ENCODE measurements at places on chromosomes 12 and 14.
A peak's percentile ranks its signal among the peaks of the same experiment; 100 is the strongest.

- H3K27ac ChIP-seq: no peak overlapping the region
- no peaks in the 10 kb centered on the region for H3K36me3 ChIP-seq
- H3K27me3 ChIP-seq: no peaks in the 10 kb centered on the region
- H3K4me1 ChIP-seq: no peaks in the 10 kb centered on the region
- no peak overlapping the region for H3K4me3 ChIP-seq
Measured at GRCh38 chr14:96925422-96925821, 128.2 kb downstream of the VRK1 start.

DNA sequence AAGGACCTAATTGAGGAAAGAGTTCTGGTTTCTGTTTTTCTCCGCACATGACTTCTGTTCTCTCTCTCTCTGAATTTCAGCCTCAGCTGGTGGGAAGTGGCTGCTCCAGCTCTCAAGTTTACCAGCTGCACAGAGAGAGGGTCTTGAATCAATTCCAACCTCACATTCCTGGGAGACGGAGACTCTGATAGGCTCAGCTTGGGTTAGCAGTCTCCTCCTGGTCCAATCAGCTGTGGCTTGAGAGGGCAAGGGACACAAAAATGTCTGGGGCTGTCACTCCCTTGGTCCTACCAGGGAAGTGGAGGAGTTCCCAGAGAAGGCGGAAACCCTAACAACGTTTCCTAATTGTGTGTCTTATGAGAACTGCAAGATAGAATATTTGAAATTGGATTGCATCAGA is 7.0 kb downstream of the CCDC63 start:
- H3K4me1 ChIP-seq: no peaks in the 10 kb centered on the region
- H3K27me3 ChIP-seq: no peaks in the 10 kb centered on the region
- DNase-seq: no peak
- H3K4me3 ChIP-seq: no peak overlapping the region
- H3K27ac ChIP-seq: no peak overlapping the region
- no peaks in the 10 kb centered on the region for H3K36me3 ChIP-seq

GRCh38 chr12:113392520-113392919 is 11.2 kb downstream of the SDS start:
- no peaks in the 10 kb centered on the region for H3K36me3 ChIP-seq
- no peaks in the 10 kb centered on the region for H3K4me1 ChIP-seq

DNA sequence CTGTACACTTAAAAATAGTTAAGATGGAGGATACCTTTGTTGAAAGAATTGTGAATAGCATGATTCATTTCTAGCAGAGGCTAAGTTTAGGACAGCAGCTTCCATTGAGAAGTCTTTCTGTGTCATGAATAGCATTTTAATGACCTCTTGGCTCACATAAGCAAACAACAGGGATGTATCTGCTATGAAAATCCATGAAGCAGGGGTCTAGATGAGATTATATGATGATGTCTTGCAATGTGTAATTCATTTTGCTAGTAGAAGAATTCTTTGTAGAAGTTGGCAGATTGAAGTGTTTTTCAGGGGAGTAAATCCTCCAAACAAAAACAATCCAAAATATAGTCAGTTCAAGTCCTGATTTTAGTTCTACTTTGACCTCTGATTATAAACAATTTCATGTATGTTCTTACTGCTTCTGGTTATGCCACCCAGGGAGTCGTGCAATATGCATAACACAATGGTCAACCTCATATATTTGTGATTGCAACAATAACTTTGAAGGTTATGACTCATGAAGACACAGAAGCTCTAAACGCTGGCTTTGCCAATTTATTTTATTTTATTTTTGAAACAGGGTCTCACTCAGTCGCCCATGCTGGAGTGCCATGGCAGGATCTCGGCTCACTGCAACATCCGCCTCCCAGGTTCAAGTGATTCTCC is 6.9 kb upstream of the RD3L start:
- no peaks in the 10 kb centered on the region for H3K27me3 ChIP-seq
- no peak overlapping the region for H3K27ac ChIP-seq
- no peaks in the 10 kb centered on the region for H3K4me1 ChIP-seq
- no peak for DNase-seq
- no peaks in the 10 kb centered on the region for H3K36me3 ChIP-seq

DNA sequence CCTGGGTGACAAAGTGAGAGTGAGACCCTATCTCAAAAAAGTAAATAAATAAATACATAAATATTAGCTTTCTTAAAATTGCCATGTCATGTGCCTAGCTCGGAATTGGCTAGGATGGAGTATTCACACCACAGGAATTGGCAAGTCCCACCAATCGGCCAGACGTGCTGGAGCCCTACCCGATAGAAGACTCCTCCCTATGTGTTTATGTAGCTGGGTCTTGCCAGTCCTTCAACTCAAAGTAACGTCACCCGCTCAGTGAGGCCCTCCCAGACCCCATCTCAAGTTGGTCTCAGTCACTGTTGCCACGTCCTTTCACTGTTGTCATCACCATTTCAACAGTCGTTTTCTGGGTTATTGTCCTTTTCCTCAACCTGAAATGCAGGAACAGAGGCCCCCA is 20.2 kb downstream of the VRTN start:
- no peaks in the 10 kb centered on the region for H3K4me1 ChIP-seq
- no peak overlapping the region for H3K27ac ChIP-seq
- H3K4me3 ChIP-seq: no peak overlapping the region
- no peak for DNase-seq
- H3K27me3 ChIP-seq: no peaks in the 10 kb centered on the region

GRCh38 chr12:119808441-119808840 is 68.7 kb downstream of the CIT start:
- H3K4me3 ChIP-seq: no peak overlapping the region
- H3K27me3 ChIP-seq: no peaks in the 10 kb centered on the region
- H3K27ac ChIP-seq: no peak overlapping the region
- no peak for DNase-seq
- no peaks in the 10 kb centered on the region for H3K4me1 ChIP-seq

- no peak overlapping the region for H3K27ac ChIP-seq
- H3K36me3 ChIP-seq: peaks cover 21% of the 10 kb centered on the region
- peaks cover 40% of the 10 kb centered on the region for H3K27me3 ChIP-seq
- no peak for DNase-seq
- peaks cover 56% of the 10 kb centered on the region for H3K4me1 ChIP-seq
Measured at GRCh38 chr12:57236925-57237595, 7.5 kb downstream of the SHMT2 start.

DNA sequence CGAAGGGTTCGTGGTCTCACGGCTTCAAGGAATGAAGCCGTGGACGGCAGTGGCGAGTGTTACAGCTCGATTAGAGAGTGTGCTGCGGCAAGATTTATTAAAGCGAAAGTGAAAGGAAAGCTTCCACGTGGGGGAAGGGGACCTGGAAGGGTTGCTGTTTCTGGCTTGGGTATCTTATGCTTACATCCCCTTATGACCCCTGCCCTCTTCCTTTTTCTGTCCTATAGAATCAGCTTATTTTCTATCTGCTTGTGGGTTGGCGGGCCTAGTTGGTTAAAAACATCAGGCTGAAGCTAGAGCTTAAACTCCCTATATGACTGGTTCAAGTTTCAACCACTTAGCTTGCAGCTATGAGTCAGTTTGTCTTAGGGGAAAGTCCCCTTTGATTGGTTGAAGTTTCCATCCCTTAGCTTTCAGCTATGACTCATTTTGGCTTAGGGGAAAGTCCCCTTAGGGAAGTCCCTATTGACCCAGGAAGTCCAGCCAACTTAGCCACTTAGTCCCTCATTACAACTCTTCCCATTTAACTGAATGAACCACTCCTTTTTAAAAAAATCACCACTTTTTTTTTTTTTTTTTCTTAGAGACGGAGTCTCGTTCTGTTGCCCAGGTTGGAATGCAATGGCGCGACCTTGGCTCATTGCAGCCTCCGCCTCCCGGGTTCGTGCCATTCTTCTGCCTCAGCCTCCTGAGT is 1494.7 kb upstream of the TMEM132C start:
- peak overlapping the region; percentile 60 for H3K27ac ChIP-seq
- H3K4me3 ChIP-seq: peak overlapping the region; percentile 45
- no peaks in the 10 kb centered on the region for H3K36me3 ChIP-seq
- H3K27me3 ChIP-seq: no peaks in the 10 kb centered on the region
- peaks cover 24% of the 10 kb centered on the region for H3K4me1 ChIP-seq

GRCh38 chr14:28751467-28752058 is 15.0 kb upstream of the FOXG1 start:
- peak overlapping the region; percentile 9 for H3K27ac ChIP-seq
- H3K4me1 ChIP-seq: no peaks in the 10 kb centered on the region
- no peaks in the 10 kb centered on the region for H3K36me3 ChIP-seq

DNA sequence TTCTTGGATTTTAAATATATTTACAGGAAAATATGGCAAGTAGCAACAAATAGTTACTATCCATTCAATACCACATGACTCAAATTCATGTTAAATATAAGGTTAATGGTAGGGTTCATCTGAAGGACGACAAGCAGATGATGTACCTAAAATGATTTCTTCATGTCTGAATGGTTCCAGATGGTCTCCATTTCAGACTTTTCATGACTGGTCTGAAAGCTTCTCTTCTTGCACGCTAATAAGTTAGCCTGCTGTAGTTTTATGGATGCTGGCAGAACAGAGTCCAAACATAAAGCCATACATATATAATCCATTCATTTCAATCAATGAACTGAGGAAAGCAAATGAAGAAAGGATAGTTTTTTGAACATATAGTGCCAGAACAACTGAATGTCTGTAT is 257.0 kb upstream of the MGAT4C start:
- DNase-seq: no peak
- H3K4me1 ChIP-seq: no peaks in the 10 kb centered on the region
- H3K27ac ChIP-seq: no peak overlapping the region
- no peak overlapping the region for H3K4me3 ChIP-seq
- no peaks in the 10 kb centered on the region for H3K27me3 ChIP-seq

GRCh38 chr12:774051-774614 is 21.8 kb downstream of the WNK1 start:
- H3K27me3 ChIP-seq: no peaks in the 10 kb centered on the region
- H3K27ac ChIP-seq: no peak overlapping the region
- peaks cover 79% of the 10 kb centered on the region for H3K4me1 ChIP-seq
- no peak for DNase-seq
- no peak overlapping the region for H3K4me3 ChIP-seq

DNA sequence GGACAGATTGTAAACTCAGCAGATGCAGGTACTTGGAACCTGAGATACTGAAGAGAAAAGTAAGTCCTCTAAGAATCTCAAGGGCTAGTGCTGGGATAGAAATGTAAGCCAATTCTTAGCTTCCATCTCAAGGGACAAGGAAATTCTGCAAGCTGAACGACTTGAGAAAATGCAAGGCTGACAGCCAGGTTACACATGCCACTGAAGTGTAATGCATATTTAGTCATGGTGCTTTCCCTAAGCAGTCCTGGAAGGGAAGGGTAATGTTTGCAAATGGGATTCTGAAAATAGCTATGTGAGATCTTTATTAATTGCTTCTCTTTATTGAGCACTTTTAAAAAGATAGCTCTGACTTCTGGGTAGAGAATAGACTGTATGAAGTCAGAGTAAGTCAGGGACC is 402.7 kb upstream of the SEL1L start:
- H3K27ac ChIP-seq: no peak overlapping the region
- no peak for DNase-seq
- H3K4me1 ChIP-seq: no peaks in the 10 kb centered on the region
- H3K36me3 ChIP-seq: no peaks in the 10 kb centered on the region

- H3K27me3 ChIP-seq: no peaks in the 10 kb centered on the region
- no peak for DNase-seq
- H3K36me3 ChIP-seq: no peaks in the 10 kb centered on the region
- H3K27ac ChIP-seq: no peak overlapping the region
Measured at GRCh38 chr12:110690127-110690430, 1.2 kb upstream of the HVCN1 start.

GRCh38 chr14:22500954-22501726 is 87.9 kb downstream of the DAD1 start:
- no peak for DNase-seq
- H3K27me3 ChIP-seq: no peaks in the 10 kb centered on the region
- H3K4me3 ChIP-seq: peak overlapping the region; percentile 70
- peaks cover 11% of the 10 kb centered on the region for H3K36me3 ChIP-seq

- H3K4me3 ChIP-seq: no peak overlapping the region
- H3K27me3 ChIP-seq: no peaks in the 10 kb centered on the region
Measured at GRCh38 chr12:116091579-116091978, 185.9 kb downstream of the MED13L start.

DNA sequence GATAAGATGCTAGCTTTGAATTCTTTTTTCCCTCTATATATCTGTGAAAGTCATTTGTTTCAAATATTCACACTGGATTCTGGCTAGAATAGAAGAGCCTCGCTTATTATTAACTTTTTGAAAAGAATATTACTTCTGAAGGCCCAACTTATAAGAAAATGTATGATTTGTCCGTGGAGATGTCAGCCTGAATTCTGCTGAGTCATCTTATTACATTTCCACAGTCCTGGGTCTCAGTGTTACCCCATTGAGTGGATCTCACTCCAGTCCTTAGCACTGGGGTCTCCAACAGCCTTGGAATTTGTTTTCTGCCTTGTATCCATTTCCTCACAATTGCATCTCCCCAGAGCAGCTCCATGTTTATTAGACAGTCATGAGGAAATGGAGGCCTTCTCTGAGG is 907.9 kb downstream of the VRK1 start:
- no peak overlapping the region for H3K27ac ChIP-seq
- H3K36me3 ChIP-seq: no peaks in the 10 kb centered on the region
- no peak for DNase-seq
- peaks cover 85% of the 10 kb centered on the region for H3K4me1 ChIP-seq
- H3K27me3 ChIP-seq: no peaks in the 10 kb centered on the region

GRCh38 chr12:92871116-92871515 is 58.0 kb downstream of the EEA1 start:
- no peak for DNase-seq
- no peak overlapping the region for H3K4me3 ChIP-seq
- no peaks in the 10 kb centered on the region for H3K4me1 ChIP-seq
- no peaks in the 10 kb centered on the region for H3K36me3 ChIP-seq

GRCh38 chr12:24424376-24424775 is 474.9 kb upstream of the SOX5 start:
- H3K4me1 ChIP-seq: no peaks in the 10 kb centered on the region
- no peak for DNase-seq
- no peak overlapping the region for H3K27ac ChIP-seq
- no peak overlapping the region for H3K4me3 ChIP-seq
- no peaks in the 10 kb centered on the region for H3K27me3 ChIP-seq
- H3K36me3 ChIP-seq: no peaks in the 10 kb centered on the region

DNA sequence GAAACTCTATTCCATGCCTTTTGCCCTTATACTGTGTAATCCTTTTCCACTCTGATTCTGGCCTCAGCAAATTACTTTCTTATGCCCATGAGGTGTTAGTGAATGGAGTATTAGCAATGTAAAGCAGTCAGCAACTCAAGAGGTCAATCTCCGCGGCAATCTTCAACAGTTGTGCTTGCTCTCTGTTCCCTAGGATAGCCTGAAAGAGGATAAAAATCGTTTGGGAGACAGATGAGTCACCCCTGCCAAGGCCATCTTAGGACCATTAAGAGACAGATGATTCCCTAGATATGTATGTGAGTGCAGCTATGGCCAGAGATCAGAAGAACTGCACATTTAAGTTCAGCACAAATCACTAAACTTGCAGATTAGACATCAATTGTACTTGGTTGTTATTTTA is 1145.8 kb downstream of the GALC start:
- no peak overlapping the region for H3K27ac ChIP-seq
- no peak overlapping the region for H3K4me3 ChIP-seq
- H3K36me3 ChIP-seq: no peaks in the 10 kb centered on the region
- H3K27me3 ChIP-seq: no peaks in the 10 kb centered on the region
- no peak for DNase-seq

All from CD8-positive, alpha-beta memory T cell (primary cell).